ENCODE measurements at places on chromosomes 12 and 14.

DNA sequence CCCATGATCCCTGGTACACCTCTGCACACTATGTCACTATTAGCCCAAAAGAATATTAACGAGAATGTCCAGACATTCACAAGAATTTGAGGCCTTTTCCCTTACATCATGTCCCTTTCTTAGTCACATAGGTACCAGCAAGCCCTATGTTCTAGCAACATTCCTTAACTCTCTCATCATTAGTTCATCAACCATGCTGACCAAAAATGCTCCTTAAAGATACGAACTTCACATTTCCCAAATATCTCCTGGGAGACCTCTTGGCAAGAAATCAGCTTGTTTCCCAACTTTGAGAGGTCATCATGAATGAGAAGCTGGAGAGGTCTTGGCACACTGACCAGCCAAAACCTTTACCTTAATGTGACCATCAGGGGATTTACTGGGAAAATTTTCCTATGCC, 4.6 kb downstream of the SALL2 start:
- DNase-seq: no peak

DNA sequence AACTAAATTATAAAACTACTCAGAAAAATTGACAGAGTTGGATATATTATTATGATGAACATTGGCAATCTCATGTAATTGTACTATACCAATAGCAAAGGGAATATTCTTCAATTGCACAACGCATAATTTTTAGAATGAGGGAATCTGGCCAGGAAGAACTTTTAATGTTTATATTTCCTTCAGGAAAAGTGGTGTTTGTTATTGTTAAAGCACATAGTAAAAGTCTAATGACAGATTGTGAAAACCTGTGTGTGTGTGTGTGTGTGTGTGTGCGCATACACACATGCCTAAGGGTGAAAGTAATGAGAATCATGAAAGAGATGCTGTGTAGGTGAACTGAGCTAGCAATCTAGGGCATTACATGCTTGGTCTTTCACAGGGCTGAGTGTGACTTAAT, 877.7 kb downstream of the SLC6A15 start:
- no peak for DNase-seq

DNA sequence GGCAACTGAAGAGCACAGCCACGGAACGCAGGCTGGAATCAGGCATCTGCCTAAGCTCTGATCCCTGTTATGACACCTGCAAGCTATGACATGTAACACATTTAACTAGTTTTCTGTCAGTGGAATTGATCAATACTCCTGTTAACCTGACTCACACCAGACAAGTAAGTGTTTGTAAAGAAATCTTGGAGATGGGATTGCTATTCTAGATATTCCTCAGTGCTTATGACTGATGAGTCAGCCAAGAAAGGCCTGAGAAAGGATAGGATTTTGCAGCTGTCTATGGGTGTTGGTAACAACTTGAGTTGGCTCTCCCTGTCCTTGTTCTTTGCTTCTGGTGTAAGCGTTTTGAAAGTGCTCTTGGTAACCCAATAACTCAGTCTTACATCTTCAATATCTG, 110.5 kb downstream of the GPR135 start:
- no peak for DNase-seq

DNA sequence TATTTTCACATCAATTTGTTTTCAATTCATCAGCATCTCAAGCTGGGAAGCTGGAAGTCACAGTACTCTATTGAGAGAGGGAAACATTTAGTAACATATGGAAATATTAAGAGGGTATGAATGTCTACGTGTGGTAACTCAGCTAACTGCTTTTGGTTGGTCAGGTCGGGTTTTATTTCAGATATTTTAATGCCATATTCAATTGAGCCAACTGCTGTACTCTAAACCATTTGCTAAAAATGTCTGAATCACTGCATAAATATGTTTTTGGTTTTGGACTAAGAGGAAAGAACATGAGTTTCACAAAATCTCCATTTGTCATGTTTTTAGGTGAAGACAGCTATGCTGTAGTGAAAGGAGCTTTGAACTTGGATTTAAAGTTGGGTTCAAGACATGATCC, 18.9 kb upstream of the PPFIBP1 start:
- no peak for DNase-seq

DNA sequence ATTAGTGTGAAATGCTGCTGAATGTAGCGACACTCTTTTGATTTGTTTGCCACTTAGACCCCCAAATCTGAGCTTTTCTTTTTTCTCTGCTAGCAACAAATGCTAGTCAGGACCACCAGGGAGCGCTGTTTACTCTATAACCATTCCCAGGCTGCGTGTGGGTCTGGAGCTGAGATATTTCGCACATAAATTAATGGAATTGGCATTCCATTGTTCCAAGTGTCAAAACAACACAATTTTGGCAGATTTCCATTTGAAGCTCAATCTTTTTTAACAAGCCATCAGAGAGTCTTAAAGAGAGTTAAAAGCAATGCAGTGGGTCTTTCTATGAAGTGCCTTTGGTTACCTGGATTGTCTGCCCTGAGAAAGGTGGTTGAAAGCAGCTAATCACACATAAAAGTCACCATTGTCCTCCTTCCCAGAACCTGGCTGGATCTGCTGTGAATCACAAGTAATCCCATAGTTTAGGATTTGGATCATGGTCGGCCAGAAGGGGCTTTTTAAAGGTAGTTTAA, 7.4 kb upstream of the TMEM132C start:
- no peak for DNase-seq

- DNase-seq: no peak
Observed at GRCh38 chr14:67837011-67837624, 17.5 kb downstream of the RAD51B start.

DNA sequence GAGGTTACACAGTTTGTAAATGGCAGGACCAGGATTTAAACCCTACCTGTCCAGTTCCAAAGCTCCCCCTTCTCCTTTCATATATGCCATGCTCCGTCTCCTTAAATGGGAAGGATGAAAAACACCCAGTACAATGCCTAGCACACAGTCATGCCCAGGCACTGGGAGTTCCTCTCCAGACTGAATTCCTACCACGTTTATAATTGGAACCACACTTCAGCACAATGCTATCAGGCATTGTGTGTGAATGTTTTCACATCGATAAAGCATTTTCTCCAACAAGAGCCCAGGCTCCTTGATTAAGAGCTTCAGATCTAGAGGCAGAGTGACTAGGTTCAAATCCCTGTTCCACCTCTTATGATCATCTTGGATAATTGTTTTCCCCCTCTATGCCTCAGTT, 2.7 kb upstream of the NUAK1 start:
- DNase-seq: no peak

- no peak for DNase-seq
Observed at GRCh38 chr14:49939884-49940510, 47.1 kb downstream of the ARF6 start.

DNA sequence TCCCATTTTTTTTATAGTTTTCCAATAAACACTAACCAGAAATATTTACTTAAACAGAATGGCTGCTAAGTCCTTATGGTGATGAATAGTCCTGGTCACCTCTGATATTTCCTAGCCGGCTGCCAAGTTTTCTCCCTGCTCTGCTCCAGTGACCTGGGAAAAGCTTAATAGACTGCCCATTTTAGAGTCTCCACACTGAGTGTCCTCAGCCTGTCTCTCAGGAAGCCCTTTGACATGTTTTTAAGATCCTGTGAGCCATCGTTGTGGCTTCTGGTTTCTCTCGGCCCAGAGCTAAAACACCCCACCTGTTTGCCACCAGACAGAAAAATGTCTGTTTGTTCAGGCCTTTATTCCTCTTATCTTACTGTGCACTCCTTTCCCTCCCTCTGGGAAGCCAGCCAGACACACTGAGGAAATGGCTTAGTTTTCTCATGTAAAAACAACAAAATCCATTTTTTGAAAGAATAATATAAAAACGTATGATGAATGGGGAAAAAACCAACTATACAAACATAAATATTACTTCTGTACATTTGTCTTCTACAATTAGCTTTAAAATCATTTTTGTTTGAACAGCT, 25.4 kb upstream of the ALDH2 start:
- no peak for DNase-seq

DNA sequence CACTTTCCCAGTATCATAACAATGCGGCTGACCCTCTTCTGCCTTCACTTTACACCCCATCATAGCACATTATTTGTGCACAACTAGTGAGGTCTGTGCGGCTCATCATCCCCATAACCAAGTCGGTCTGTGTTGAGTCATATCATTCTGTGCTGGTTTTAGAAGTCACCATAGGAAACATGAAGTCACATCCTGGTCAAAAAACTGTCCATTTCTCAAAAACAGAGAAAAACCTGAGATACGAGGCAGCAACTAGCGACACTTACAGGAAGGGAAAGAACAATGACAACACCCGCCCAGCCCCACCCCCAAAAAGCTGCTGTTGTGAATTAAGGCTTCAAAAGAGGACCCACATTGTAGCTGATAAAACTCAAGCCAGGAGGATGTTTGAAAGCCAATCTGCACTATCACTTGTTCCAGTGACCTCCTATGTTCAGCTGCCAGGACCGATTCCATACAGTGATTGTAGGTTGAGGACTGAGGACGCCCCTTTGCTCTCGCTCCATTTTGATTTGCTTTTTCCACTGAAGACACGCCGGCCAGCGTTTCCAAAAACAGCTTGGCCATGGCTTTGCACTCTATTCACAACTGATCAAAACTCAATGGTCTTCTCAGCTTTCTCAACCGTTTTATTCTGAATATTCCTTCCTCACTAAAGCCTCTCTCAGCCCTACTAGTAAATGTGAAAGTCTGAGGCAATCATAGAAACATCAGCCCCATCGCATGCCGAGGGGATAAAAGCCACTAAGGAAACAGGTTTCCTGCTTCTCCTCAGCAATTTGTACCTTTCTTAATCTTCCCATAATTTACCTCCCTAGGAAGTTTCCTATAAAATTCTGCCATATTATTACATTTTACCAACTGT, 87.5 kb downstream of the DUSP16 start:
- peak; percentile 43 for DNase-seq

GRCh38 chr12:91099341-91099740, 12.0 kb downstream of the LUM start:
- no peak for DNase-seq

DNA sequence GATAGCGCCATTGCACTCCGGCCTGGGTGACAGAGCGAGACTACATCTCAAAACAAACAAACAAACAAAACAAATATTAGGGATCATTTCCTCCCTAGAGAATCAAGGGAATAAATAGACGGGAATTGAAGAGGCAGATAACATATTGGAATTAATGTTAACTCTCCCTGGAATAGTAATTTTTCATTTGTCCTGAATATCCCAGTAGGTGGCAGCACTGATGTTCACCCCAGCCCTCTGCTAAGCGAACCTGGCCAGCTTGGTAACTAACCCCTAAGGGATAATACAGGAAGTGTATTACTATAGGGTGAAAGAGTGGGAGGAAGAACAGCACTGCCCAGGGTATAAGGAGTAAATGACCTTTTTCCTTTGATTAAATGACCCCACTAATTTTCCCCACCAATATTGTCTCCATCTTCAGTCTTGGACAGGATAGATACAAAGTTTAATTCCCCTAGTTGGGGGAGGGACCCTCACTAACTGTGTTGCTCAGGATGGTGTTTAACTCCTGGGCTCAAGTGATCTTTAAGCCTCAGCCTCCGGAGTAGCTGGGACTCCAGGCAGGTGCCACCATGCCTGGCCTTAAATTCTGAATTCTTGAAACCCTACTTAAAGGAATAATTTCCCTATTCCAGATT, 40.5 kb downstream of the SLC2A14 start:
- DNase-seq: no peak

DNA sequence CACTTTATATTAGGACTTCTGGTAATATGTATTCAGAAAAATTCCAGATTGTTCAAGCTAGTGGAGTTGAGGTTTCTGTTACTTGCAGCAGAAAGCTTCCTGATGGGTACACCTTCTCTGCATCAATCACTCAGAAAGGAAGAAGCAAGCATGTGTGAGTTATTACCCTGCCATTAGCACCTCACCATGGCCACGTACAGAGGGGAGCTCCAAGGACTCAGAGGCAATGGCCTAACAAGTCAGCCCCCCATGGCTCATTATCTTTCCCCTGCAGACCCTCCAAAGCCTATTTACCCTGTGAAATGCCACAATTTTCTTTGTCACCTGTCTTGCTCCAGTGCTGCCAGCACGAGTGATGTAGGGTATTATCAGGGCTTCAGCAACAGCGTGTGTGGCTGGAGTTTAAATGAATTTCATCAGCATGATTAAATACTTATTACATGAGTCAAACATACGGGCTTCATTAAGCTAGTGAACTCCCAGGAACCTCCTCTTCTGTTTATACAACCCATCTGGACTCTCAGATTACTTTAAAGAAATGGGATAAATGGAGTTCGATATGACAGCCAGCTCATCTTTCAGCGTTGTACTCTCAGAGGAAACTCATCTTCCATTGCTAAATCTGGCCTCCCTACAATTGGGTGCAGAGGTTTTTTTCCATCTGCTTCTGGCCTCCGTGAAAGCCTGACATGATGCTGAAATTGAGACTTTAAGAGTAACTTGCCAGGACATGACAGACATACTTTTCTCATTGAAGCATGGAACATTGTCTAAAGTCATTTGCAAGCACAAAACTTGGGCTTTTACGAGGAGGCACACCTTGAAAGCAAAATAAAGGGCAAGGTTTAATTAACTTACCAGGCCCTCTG, 135.9 kb downstream of the TMEM30B start:
- no peak for DNase-seq

- DNase-seq: no peak
Observed at GRCh38 chr12:65631621-65632111, 192.6 kb upstream of the HMGA2 start.

DNA sequence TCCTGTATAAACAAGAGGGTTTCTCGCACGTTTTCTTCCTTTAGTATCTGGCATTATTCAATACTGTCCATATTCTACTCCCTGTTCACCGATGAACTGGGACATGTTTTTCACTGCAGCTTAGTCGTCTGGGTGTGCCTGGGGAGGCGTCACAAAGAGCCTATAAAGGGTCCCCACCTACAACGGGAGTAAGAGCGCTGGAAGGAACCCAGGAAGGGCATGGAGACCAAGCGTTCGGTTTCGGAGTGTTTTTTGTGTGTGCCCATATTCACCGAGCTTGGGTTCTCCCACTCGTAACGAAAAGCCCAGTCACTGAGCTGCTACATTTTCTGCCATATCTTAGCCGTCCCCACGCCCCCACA, 592 bp upstream of the USP15 start:
- DNase-seq: no peak

- DNase-seq: no peak
Observed at GRCh38 chr14:50013198-50013918, 103.0 kb downstream of the VCPKMT start.

DNA sequence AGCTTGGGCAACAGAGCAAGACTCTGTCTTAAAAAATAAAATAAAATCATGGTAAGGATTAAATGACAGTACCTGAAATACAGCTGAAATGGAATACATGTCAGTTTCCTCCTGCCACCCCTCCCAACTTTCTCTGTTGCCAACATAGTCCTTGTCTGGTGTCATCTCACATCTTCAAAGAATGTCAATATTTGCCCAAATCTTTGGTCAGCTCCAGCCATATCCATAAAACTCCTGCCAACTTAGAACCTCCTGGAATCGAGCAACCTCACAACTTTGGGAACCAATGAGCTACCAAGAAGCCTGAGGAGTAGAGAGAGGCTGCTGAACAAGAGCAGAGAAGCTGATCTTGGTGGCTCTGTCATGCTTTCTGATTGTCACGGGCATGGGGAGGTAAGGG, 10.8 kb upstream of the LRRC10 start:
- no peak for DNase-seq
